WTC11 (cell line): ENCODE measurements at places on chromosomes 7 and 10.
A peak's percentile ranks its signal among the peaks of the same experiment; 100 is the strongest.

DNA sequence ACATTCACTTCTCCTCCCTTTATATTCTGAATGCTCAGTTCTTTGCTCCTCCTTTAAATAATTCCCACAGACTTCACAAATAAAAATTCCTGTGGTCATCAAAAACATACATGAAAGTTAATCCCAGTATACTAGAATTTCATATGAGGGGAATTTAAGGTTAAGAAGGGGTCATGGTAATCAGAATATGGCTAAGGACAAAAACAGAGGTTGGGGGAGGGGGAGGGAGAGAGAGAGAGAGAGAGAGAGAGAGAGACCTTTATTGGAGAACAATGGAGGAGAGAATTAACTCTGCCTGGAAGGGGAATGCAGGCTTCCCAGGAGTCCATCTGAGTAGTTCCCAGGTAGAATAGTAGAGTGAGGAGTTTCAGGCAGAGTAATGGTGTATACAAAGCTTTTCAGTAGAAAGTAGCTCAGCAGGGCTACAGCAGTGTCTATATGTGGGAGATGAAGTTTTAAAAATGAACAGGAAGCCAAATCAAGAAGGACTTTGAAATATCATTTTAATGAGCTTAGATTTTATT lies 5.2 kb upstream of the CUBN start:
- DNase-seq = no peak

GRCh38 chr7:159158888-159159405 lies 14.3 kb upstream of the VIPR2 start:
- no peak for DNase-seq

DNA sequence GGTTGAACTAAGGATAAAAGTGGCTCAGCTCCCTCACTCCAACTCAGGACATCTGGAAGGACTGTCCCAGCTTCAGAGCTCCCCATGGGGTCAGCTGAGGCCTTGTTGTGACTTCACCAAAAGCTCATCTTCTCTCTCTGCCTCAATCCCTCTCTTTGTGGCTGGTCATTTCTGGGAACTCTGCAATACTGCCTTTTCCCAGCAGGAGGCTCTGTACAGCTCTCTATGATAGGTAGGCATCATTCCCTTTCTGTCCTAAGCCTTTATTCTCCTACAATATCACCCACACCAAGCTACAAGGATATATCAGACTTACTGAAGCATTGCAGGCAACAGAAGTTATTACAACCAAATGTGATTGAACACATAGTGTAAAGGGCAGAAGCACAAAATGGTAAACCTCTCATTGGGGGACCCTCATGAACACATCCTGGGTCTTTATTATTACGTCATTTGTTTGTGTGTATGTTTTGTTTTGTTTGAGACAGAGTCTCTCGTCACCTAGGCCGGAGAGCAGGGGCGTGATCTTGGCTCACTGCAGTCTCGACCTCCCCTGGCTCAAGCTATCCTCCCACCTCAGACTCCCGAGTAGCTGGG lies 36.7 kb upstream of the PRPS1L1 start:
- DNase-seq = peak; percentile 71

- no peak for DNase-seq
Observed at GRCh38 chr7:30181211-30181610, 46.4 kb downstream of the MTURN start.

DNA sequence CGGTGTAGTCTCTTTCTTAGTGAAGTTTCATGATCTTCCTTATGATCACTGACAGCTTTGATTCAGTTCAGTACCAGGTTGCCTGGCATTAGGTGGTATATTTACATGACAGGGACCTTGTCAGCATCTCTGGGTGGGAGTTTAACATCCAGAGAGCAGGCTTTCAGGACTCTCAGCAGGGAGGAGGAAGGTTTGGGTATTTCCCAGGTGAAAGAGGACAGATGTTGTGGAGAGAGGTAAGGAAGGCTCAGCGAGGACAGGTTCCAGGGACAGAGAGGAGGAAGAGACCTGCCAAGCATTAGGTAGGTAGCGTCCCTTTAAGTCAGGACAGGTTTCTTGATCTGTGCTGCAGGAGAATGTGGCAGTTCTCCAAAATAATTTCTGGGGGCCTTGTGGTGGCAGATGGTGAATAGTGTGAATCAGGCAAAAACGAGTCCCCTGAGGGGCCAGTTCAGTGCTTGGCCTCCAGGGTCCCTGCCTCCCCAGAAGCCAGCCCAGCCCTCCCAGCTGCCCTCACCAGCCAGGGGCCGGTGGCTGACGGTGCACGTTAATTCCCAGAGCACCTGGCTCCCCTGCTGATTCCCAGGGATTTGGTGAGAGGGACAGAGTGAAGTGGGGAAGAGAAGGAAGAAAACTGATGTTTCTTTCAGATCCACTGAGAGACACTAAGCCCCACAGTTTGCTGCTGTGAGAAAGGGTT lies 82.0 kb downstream of the VWC2 start:
- DNase-seq = peak; percentile 16

DNA sequence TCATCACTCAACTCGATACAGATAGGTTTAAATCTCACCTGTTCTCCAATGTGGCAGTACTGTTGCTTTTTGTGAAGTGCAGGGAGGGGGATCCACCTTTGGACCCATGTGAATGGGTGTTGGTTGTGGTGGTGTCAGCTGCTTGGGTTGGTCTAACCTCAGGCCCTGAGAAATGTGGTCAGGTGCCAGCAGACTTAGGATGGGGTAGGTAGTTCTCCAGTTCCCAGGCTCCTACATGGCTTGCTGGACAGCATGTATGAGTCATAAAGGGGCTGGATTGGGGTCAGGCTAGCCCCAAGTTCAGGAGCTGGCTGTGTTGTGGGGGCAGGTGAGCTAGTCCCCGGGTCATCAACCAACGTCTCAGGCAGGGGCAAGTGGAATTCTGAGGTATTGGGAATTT lies 472.6 kb upstream of the CNTNAP2 start:
- no peak for DNase-seq

GRCh38 chr10:3413937-3414666 lies 241.5 kb upstream of the PITRM1 start:
- no peak for DNase-seq

DNA sequence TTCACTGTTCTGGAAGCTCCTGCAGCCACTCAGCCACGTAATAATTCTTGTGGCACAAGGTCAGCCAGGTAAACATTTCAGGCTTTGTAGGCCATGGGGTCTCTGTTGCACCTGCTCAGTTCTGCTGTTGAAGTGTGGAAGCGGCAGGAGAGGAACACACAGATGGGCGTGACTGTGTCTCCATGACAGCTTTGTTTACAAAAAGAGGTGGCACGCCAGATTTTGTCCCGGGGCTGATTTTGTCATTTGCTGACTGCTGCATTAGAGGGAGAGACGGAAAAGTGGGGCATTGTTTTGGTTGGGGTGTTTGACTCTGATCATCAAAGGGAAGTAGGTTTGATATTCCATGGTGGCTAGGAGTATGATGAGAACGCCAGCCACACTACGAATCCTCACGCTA lies 103.1 kb downstream of the PRKAG2 start:
- no peak for DNase-seq

GRCh38 chr10:3136336-3136735 lies 36.2 kb downstream of the PITRM1 start:
- DNase-seq = no peak

GRCh38 chr10:112467541-112468075 lies 20.6 kb downstream of the VTI1A start:
- DNase-seq = no peak

- DNase-seq = no peak
Observed at GRCh38 chr10:67110286-67110685, 184.4 kb downstream of the LRRTM3 start.

DNA sequence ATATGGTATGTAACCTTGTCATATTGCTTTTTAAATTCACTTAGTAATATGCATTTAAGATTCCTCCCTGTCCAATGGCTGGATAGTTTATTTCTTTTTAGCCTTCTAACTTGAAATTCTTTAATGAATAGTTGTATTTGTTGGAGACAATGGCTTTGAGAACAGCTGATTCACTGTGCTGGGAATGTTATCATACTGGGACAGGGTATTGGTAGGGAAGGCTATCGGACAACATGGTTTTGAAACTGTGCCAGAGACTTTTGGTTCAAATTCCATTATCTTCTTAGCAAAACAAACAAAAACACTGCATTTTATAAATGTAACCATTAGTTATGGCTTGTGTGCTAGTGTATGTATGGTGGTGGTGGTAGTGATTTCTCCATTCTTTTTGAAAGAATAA lies 517.1 kb upstream of the ANKRD30A start:
- no peak for DNase-seq

- DNase-seq = no peak
Observed at GRCh38 chr7:23410446-23411183, 59.7 kb downstream of the IGF2BP3 start.

DNA sequence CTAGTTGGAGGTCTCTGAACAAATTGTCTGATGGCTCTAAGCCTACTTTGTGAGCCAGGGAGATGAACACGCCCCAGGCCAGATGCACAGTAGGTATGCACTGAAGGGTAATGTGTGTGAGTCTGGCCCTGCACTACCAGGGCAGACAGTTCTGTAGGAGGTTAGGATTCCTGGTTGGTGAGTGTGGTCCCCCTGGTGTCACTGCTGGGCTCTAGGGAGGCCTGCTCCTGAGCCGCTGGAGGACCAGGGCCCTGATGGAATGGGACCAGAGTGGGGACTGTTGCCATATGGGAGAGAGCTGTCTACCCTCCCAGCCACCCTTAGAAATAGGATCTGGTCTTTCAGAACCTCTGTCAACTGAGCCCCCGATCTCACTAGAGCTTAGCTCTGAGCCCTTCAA lies 42.0 kb downstream of the CDH23 start:
- no peak for DNase-seq

DNA sequence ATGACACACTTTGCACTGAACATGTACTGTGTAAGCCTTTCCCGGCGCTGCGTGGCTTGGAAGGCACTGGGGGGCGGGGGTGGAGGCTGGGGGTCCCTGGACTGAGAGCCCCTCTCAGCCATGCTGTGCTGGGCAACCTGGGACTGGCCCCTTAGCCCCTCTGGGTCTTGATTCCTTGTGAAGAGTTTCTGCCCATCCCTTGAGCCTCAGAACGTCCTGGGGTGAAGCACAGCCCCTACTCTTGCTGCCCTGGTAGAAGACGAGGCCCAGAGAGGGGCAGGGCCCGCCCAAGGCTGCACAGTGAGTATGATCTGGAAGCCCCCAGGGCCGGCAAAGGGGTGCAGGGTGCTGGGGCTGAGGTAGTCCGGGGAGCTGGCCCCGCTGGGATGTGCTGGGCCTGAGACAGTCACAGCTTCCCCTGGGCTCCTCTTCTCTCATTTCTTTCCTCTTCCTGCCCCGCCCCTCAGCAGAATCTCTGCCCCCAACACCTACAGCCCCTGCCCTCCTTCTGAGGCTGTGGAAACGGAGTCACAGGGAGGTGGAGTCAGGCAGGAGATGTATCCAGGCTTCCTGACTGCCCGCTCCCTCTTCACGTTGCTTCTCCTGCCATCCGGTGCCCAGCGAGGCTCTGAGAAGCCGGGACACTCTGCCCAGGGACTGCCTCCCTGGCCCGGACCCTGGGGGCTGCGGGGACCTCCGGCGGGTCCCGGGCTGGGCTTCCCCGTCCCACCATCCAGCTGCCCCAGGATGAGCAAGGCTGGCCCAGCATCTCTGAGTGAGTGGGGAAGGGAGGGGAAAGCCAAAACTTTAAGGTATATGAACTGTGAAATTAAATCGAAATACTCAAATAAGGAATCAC lies 60.5 kb downstream of the UNCX start:
- no peak for DNase-seq

DNA sequence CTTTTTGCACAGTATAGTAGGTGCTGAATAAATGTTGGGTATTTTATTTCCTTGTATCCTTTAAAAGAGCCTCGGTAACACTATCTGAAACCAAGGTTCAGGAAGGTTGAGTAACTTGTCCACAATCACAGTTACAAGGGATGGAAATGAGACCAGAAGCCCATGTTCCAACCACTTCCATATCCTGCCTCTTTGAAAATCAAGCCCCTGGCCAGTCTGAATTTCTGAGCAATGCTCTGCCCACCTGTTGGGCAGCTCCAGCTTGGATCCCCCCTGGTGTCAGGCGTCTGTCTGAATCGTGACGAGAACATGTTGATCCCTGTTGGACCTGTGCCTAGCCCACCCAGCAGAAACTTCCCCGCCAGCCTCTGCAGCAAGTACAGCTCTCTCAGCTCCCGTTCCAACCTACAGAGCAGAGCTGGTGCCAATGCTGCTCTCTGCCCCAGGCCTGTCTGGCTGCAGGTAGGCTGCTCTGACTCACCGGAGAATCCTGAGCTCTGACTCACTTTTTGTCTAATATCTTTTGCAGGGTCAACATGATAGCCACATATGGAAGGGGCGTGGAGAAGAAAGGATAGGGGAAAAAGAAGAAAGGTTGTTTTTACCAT lies 595.5 kb downstream of the INHBA start:
- DNase-seq = no peak

- peak; percentile 33 for DNase-seq
Observed at GRCh38 chr10:49761201-49761788, 828 bp downstream of the OGDHL start.

GRCh38 chr7:108015740-108016139 lies 12.8 kb upstream of the LAMB1 start:
- no peak for DNase-seq

GRCh38 chr7:140881507-140882228 lies 43.1 kb downstream of the BRAF start:
- no peak for DNase-seq

DNA sequence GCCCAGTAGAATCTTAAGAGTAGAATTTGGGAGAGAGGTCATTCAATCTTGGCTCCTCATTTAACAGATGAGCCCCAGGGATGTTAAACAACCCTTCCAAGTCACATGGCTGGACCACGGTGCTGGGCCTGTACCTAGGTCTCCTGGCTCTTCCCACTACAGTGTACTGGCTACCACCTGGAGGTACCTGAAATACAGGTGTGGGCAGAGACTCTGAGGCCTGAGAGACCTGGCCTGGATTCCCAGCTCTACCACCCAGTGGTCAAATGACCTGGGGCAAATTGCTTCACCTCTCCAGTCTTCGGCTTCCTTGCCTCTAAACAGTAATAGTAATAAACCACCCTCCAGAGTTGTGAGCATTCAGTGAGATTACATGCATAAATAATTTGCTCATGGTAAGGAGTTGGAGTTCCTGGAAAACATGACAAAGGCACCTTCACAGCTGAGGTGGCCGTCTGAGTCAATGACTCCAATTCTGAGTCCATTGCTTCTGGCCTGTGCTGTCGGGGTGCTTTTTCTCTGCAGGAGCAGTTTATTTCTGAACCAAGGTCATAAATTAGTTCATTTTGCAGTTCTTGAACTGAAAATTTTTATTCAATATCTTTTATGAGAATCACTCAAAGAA lies 2.7 kb downstream of the GOT1 start:
- DNase-seq = no peak

DNA sequence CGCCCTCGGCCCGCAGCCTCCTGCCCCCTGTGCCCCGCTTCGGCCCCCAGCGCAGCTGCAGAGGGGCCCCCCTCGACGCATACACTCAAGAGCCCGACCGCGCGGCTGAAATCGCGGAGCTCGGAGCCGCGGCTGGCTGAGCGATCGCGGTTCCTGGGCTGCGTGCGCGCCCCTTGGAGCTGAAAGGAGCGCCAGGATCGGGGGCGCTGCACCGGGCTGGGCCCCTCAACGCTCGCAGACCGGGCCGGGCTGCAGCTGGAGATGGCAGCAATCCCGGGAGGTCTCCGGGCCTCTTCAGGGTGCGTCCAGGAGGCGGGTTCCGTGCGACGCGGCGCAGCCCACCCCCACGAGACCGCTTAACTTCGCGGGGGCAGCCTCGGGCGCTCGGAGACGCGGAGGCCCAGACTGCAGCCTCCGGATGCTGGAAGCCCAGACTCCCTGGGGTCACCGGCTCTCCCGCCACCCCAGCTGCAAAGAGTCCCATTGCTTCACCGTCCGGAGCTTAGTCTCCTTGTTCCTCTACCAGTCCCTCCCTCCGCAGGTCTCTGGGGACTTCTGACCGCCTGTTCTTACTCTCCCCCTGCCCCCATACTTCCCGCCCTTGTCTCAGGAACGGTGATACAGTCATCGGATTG lies 73.0 kb upstream of the LRRC4 start:
- peak; percentile 40 for DNase-seq
